B cell (primary cell): ENCODE measurements at places on chromosomes 16 and 17.
A peak's percentile ranks its signal among the peaks of the same experiment; 100 is the strongest.

- H3K27me3 ChIP-seq = no peaks in the 10 kb centered on the region
- no peak overlapping the region for H3K27ac ChIP-seq
- H3K4me3 ChIP-seq = no peak overlapping the region
These were observed 8.4 kb downstream of the TSPOAP1 start for GRCh38 chr17:58320163-58320558.

DNA sequence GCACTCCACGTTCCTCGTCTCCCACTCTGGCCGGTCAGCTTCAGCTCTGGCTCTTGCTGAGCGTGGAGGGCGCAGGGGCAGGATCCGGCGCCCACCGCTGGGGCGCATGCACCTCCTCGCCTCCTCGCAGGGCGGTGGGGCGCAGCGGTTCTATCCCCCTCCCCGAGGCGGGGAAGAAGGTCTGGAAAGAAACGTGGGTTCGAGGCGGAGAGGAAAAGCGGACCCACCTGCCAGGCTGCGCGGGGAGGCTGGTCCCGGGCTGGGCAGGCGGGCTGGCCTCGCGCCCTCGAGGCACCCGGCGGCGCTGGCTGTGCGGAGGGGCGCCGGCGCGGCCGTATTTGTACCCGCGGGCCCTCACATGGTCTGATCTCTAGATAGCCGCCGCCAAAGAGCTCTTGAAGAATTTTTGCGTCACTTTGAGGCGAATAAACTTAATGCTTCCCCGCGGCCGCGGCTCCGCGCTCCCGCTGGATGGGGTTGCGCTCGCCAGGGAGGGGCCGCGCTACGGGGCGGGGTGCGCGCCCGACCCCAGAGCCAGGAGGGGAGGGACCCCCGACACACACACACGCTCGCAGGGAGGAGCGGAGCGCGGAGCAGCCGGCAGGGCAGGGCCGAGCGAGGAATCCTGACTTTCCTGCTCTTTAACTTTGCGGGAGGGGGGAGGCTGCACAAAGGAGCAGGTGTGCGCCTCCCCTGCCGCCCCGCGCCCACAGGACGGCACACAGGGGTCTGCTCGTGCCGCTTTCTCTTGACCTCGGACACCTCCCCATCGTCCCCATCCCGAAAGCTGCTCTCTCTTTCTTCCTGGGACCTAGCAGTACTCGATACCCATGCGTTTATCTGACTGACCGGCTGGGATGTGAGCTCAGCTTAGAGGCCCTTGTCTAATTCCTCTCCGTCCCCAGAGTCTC is at the start of gene SLC6A4:
Gene SLC6A4 (minus strand): TSS at position 312 of the 911 bp plus-strand sequence. CDS start 13,739 bp downstream, outside the sequence.
- no peaks in the 10 kb centered on the region for H3K36me3 ChIP-seq
- H3K27ac ChIP-seq = no peak within 1 kb of the TSS
- peaks cover 28% of the 10 kb centered on the region for H3K4me1 ChIP-seq
- DNase-seq = peak; percentile 17
- peaks cover 56% of the 10 kb centered on the region for H3K27me3 ChIP-seq

DNA sequence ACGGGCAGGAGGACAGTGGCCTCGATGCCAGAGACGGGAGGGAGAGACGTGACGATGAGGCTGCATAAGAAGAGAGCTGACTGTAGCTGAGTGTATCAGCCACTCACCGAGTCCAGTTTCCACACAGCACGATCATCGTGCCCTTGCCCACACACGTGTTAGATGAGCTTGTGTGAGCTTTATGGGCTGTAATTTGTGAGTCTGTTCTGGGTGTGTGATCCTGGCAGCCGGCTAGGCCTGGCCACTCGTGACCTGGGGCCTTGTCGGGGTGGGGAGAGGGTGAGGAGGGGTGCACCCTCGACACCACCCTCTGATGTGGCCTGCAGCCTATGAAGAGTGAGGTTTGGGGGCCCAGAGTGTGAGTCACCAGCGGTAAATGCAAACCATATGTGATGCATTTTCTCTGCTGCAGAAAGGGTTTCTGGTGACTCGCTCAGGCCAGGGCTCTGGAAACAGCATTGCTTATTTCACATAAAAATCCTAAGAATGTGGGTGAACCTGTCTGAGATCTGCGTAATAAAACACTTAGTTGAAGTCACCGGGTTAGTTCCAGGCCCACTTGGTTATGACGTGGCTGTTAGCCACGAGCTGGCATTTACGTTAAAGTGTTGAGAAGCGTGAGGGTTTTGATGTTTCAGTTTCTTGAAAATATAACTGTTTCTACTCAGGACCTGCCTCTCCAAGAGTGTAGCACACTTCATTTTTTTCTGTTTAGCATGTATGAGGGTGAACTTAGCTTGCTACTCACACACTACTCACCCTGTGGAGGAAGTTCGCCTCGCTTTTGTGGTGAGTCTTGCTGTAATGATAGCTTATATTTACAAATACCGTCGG is 4.2 kb downstream of the METRNL start:
- peaks cover 3% of the 10 kb centered on the region for H3K27me3 ChIP-seq
- H3K27ac ChIP-seq = no peak overlapping the region
- DNase-seq = no peak
- H3K4me3 ChIP-seq = no peak overlapping the region

DNA sequence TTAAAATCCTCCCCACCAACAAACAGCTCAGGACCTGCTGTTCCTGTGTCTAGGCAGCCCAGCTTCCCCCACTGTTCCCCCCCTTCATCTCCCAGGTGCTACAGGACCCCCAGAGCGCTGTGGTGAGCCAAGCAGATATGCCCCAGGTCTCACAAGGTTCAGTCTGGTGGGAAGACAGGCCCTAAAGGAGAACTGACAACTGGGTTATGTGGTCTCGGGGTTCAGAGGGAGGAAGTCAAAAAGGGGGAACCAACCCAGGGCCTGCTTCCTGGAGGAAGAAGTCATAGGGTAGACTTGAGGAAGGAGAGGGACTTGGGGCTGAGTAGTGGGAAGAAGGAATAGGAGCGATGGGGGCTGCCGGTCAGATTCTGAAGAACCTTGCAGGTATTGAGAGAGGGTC is 2.6 kb downstream of the RIPOR1 start:
- peak overlapping the region; percentile 100 for H3K27ac ChIP-seq
- H3K4me1 ChIP-seq = peaks cover 48% of the 10 kb centered on the region
- no peaks in the 10 kb centered on the region for H3K27me3 ChIP-seq
- peak; percentile 87 for DNase-seq

DNA sequence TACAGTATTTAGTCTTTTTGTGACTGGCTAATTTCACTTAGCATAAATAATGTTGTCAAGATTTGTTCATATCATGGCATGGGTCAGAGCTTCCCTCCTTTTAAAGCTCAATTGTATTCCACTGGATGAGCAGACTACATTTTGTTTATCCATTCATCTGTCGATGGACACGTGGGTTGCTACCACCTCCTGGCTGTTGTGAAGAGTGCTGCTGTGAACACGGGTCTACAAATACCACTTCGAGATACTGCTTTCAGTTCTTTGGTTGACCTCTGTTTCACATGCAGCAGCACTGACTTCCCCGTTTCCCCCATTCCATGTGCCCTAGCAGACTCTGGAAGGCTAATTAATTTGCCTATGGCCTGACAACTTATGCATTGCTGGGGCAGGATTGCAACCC is 285.4 kb downstream of the SHISA9 start:
- no peak overlapping the region for H3K27ac ChIP-seq
- no peak overlapping the region for H3K4me3 ChIP-seq
- H3K4me1 ChIP-seq = no peaks in the 10 kb centered on the region
- H3K27me3 ChIP-seq = peaks cover 5% of the 10 kb centered on the region
- H3K36me3 ChIP-seq = no peaks in the 10 kb centered on the region

DNA sequence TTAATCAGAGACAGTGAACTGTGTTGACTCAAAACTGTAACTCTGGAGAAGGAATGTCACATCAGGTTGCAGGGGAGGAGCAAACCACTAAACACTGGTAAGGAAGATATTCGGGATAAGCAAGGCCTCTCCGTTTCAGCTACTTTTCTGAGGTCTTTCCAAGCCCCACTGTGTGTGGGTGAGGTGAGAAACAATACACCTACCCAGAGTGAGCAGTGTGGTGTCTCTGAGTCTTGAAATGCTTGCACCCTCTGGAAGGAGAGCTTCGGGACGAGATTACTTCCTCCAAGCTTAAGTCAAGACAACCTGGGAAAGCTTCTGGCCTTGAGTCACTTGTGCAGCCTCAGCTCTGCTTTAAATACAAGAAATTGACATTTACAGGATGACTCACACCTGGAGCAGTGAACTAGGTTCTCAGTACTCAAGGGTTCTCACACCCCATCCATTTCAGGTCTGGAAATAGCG is 2.5 kb upstream of the MAP3K14 start:
- H3K27me3 ChIP-seq = no peaks in the 10 kb centered on the region
- no peak overlapping the region for H3K27ac ChIP-seq
- no peaks in the 10 kb centered on the region for H3K36me3 ChIP-seq
- H3K4me1 ChIP-seq = peaks cover 22% of the 10 kb centered on the region
- H3K4me3 ChIP-seq = no peak overlapping the region
- no peak for DNase-seq

DNA sequence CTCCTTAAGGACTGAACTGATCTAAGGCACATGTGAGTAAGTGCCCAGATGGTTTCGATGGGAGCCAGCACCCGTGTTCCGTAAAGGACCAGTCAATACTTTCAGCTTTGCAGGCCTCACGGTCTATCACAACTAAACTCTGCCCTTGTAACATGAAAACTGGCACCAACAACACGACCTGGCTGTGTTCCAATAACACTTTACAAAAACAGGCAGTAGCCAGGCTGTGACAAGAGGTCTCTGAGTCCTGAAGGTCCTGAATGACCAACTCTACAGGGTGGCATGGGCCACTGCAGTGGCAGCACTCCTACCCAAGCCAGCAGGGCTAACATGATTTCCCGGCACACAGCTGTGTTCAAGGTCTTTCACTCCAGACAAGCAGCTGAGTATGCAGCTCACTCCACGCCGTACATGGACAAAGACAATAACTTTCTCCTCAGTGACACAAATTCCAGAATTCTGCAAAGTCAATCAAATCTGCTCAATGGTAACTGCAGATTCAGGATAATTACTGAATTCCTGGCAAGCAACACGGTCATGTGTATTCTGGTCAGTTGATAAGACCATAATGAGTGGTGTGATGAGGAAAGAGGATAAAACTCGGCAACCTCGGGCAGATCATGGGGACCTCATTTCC is 15.3 kb downstream of the NPLOC4 start:
- no peak overlapping the region for H3K4me3 ChIP-seq
- no peak overlapping the region for H3K27ac ChIP-seq
- peaks cover 60% of the 10 kb centered on the region for H3K36me3 ChIP-seq
- DNase-seq = no peak
- H3K27me3 ChIP-seq = no peaks in the 10 kb centered on the region

- H3K4me1 ChIP-seq = peaks cover 21% of the 10 kb centered on the region
- no peaks in the 10 kb centered on the region for H3K27me3 ChIP-seq
- no peak overlapping the region for H3K27ac ChIP-seq
- H3K36me3 ChIP-seq = no peaks in the 10 kb centered on the region
- H3K4me3 ChIP-seq = no peak overlapping the region
These were observed 610.2 kb downstream of the MAF start for GRCh38 chr16:78990309-78990701.

GRCh38 chr17:75088465-75089417 is 987 bp downstream of the SLC16A5 start:
- DNase-seq = no peak
- no peaks in the 10 kb centered on the region for H3K36me3 ChIP-seq
- H3K4me1 ChIP-seq = peaks cover 19% of the 10 kb centered on the region
- peaks cover 7% of the 10 kb centered on the region for H3K27me3 ChIP-seq

GRCh38 chr16:50946606-50947005 is 204.5 kb downstream of the SALL1 start:
- H3K4me3 ChIP-seq = no peak overlapping the region
- H3K27ac ChIP-seq = no peak overlapping the region
- no peaks in the 10 kb centered on the region for H3K36me3 ChIP-seq
- DNase-seq = no peak
- peaks cover 2% of the 10 kb centered on the region for H3K27me3 ChIP-seq
- H3K4me1 ChIP-seq = no peaks in the 10 kb centered on the region

GRCh38 chr16:685967-686366 is 1.8 kb upstream of the JMJD8 start:
- no peak overlapping the region for H3K27ac ChIP-seq
- DNase-seq = no peak
- peaks cover 34% of the 10 kb centered on the region for H3K4me1 ChIP-seq
- no peak overlapping the region for H3K4me3 ChIP-seq

DNA sequence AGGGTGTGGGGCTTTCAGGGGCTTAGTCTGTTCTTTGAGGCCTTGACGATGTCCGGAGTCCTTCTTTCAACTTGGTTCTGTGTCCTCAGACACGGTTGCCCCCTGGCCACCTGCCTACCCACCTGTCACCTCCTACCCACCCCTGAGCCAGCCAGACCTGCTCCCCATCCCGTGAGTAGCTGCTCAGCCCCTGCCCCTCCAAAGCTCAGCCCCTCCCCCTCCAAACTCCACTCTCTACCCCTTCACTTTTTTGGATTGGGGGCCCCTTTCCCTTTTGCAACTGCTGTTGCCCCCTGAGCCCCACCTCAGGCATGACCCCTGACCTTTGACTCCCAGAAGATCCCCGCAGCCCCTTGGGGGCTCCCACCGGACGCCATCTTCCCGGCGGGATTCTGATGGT is 1.2 kb downstream of the LAT start:
- H3K36me3 ChIP-seq = no peaks in the 10 kb centered on the region
- H3K4me3 ChIP-seq = no peak overlapping the region
- no peak for DNase-seq
- peaks cover 13% of the 10 kb centered on the region for H3K27me3 ChIP-seq
- no peak overlapping the region for H3K27ac ChIP-seq

DNA sequence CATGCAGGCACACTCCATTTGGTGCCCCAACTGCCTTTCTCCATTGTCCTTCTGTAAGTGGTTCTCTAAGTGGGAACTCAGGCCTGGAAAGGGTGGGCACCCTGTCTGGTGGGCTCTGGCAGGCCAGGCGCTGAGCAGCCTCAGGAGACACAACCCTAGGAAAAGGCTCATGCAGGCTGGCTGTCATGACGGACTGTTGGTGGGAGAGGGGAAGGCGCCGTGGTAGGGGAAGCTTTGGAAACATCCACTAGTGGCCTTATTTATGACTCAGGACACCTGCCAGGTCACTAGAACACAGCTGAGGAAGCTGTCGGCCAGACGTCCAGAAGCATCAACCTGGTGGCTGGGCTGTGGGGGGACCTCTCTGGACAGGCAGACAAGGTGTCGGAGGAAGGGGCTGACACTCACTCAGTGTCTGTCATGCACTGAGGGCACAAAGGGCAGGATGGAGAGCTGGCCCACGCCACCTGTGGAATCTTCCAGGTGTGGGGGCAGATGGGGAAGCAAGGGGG is 216.0 kb downstream of the SEC14L1 start:
- no peaks in the 10 kb centered on the region for H3K4me1 ChIP-seq
- DNase-seq = no peak
- H3K27ac ChIP-seq = no peak overlapping the region
- H3K27me3 ChIP-seq = no peaks in the 10 kb centered on the region

DNA sequence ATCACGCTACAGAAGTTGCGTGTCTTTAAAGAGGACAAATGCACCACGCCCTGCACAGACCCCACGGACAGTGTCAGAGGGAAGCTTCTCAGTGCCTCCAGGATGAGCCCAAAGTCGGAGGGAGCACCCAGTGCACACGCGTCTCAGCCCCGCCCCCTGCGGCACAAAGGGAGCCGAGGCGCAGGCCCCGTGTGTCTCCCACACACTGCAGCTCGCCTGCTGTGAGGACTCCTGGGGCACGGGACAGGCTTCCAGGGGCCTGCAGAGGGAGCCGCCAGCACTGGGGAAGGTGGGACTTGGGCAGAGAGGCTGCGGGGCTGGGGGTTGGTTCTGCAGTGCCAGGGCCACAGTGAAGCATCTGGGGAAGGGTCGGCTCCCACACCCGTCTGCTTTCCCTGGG is 77.4 kb downstream of the LMF1 start:
- no peak for DNase-seq
- peaks cover 5% of the 10 kb centered on the region for H3K36me3 ChIP-seq
- no peaks in the 10 kb centered on the region for H3K4me1 ChIP-seq
- no peak overlapping the region for H3K4me3 ChIP-seq
- no peak overlapping the region for H3K27ac ChIP-seq
- H3K27me3 ChIP-seq = no peaks in the 10 kb centered on the region

- no peaks in the 10 kb centered on the region for H3K36me3 ChIP-seq
- H3K27ac ChIP-seq = no peak overlapping the region
- H3K4me1 ChIP-seq = no peaks in the 10 kb centered on the region
These were observed 2038.0 kb downstream of the TP53TG3F start for GRCh38 chr16:35497399-35497798.
